Motor neuron (in vitro differentiated cells): ENCODE measurements at places on chromosomes 12 and 14. TPM values are rescaled to one million over a fixed set of nuclear protein-coding genes. Genes with fewer than 3 reads are reported as not detected.
A peak's percentile ranks its signal among the peaks of the same experiment; 100 is the strongest.

The SMIM41 gene
- not detected in 2 replicates for total RNA-seq

The TPPP2 gene
- total RNA-seq: 0.38 and 0.41 TPM in 2 replicates

The TBX5 gene
- 0.23 and 0.56 TPM in 2 replicates for total RNA-seq

The ACAD10 gene
- 19.7 and 23.1 TPM in 2 replicates for total RNA-seq

The TBC1D30 gene
- total RNA-seq: 15.8 and 16.7 TPM in 2 replicates

- no peak for ATAC-seq
Measured at GRCh38 chr12:69097619-69098368, 141.6 kb upstream of the CPSF6 start.

- ATAC-seq: peak; percentile 93
Measured at GRCh38 chr12:132710405-132711079, at the start of gene PGAM5. Gene PGAM5, plus strand, starts transcription at chr12:132710842. Its CDS starts 35 bp downstream, at chr12:132710877.

DNA sequence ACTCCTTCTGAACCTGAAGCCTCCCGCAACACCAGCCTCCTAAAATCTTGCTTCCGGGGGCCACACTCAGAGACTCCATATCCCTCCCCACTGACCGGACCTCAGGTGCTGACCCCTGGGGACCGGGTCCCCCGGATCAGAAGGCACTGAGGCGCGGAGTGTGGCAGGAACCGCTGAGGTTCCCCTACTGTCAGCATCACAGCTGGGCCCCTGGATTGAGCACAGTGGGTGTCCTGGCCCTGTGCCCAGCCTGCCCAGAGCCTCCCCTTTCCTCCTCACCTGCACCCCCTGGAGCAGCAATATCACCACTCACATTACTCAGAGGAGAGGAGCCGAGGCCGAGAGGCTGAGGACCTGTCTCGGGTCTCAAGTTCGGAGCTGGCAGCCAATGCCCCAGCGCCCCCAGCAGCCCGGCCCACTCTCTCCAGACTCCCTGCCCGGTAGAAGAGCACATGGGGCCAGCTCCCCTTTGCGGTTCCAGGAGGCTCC lies 101.2 kb upstream of the EIF5 start:
- no peak for ATAC-seq

DNA sequence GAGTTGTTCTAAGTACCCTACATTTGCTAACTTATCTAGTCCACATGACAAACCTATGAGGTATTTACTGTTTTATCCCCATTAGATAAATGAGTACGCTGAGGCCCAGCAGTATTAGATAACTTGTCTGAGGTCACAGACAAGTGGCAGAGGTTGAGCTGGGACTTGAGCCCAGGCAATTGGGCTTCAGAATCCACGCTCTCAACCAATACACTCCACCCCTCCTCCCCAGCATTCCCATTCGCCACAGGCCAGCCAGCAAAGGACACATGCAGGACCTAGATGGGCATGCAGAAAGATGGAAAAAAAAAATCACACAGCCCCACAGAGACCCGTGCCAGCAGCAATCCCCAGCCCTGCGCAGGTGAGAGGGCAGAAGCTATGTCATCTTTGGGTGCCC lies 12.4 kb downstream of the HDAC7 start:
- ATAC-seq: no peak

DNA sequence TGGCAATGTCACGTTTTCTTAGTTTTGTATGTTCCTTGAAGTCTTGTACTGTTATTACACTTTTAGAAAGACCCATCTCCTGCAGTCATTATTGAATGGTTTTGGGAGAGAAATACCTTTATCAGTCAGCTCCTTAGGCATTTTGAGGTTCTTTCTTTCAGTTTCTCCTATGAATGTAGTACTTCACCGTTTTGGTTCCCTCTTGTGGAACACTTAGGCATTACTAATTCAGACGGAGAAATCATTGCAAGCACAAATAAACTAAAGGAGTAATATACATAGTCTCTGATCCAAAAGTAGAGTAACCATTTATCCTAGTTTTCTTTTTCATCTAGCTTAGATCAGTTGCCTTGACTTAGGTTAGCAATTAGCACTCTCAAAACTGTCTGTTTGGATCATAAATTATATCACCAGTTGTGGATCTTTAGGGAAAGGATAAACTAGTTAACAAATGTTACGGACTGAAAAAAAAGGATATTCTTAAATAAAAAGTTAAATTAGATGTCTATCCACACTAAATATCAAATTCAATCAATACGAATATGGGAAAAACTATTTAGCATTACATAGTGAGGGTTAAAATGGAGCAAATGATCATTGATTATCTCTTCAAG lies 1538.3 kb upstream of the SEL1L start:
- no peak for ATAC-seq

DNA sequence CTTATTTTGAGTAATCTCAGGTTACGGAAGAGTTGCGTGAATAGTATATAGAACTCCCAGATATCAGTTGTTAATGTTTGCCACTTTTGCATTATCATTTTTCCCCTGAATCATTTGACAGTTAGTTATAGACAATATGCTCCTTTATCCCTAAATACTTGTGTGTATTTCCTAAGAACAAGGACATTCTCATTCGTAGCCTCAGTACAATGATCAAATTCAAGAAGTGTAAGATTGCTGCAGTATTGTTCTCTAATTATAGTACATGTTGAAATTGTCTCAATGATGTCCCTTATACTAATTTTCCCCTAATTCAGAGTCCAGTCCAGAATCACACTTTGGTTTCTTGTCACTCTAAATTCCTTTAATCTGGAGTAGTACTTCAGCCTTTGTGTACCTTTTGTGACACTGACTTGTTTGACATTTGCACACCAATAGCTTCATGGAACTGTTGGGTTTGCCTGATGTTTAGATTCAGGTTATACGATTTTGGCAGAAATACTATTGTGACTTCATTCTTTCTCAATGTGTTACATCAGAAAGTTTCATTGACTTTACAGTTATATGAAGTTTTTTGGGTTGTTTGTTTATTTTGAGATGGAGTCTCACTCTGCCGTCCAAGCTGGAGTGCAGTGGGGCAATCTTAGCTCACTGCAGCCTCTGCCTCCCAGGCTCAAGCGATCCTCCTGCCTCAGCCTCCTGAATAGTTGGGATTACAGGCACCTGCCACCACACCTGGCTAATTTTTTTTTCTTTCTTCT lies 13.1 kb downstream of the DYNC1H1 start:
- ATAC-seq: no peak

GRCh38 chr12:132083614-132083940 lies 60.5 kb downstream of the DDX51 start:
- peak; percentile 1 for ATAC-seq

DNA sequence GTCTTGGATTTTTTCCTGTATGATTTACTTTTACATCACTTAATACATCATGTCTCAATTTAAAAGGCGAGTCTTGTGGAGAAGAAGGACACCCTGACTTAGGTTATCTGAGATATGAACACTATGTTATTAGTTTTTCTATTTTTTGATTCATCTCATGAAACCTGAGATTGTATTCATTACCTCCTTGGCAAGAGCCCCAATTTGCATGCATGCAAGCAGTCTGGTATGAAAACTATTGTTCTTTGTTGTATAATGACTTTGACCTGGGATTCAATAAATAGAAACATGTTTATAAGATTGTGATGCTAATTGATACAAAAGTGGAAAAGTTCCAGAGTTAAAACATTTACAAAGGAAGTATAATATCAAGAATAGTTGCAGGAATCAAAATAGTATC lies 576.1 kb downstream of the NOVA1 start:
- ATAC-seq: no peak

DNA sequence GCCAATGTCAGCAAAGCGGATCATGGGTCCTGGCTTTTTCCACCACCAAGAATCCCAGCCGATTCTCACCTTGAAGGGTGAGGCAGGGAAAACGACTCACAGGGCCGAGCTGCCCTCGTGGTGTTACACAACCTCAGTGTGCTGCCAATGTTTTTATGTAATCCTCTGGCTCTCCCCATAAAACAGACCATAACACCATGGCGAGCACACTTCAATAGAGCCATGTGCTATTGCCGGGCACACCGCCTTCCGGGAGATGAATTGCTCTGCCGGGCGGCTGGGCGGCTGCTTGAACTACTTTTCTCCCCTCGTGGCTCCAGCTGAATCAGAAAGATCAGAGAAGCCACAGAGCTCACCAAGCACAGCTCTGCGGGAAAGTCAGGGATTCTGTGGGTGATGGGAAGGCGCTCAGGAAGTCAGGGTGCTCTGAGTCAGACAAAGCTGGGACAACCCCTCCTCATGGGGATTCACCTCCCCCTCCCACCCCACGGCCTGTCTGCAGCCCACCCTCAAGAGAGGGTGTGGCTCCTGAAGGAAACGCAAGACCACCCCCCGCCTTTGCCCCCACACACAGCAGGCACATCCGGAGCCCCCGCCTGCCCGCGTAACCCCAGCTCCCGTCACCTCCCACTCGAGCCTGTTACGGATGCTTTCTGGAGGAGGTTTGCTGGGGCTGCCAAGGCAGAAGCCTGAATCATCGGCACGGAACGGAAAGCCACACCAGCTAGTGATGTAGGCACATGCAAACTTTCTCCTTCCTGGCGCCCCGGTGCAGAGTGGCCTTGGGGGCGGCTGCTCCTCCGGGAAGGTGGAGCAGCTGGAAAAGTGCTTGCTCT lies 1.8 kb downstream of the GALNT9 start:
- no peak for ATAC-seq

DNA sequence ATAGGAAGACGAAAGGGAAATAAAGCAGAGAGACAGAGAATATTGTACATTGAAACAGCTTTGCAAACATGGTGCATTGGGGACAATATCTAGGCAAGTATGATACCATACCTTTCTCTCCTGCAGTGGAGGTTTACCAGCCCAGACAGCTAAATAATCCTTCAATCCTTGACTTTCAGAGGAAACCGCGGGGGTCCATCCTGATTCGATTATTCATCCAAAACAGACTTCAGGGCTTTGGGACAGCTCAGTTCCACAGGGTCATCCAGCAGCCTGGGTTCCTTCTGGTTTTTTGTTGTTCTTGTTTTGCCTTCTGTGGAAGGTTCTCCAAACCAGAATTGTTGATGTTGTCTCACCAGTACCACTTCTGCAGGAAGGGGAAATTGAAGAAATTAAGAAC lies 81.5 kb downstream of the LGR5 start:
- ATAC-seq: no peak

DNA sequence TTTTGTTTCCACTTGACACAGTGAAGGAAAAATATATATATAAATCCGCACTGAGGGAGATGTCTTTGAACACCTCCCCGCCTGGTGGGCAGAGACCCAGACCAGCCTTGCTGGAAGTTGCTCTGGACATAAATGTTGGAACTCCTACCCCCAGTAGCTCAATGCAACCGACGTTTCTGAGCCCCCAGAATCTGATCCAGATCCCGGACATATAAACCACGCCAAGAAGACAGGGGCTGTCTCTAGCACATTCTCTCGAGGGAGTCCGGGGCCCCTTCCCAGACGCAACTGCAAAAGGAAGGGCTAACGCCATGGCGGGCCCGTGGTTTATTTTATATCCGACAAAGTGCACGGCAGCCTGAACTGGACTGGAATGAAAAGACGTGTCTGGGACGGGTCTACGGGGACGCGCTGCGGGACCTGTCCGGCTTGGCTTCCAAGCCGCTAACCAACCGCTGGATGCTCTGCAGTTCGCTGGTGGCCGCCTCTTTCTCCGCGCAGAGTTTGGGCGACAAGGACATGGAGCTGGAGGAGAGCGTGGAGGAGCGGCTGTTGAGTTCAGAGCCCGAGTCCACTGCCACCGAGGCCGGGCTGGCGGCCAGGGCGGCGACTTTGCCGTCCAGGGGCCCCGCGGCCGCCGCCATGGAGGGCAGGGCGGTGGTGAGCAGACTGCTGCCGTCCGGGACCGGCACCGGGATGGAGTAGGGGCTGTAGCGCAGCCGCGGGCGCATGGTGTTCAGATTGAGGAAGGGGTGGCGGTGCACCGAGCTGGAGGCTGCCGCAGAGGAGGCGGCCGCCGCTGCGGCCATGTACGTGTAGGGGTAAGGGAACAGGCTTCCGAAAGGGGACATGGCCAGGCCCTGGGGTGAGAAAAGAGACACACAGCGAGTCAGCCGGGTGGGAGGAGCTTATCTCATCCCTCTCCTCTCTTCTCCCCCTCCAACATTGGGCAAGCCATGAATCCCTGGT lies 12.2 kb downstream of the TBX3 start:
- ATAC-seq: no peak

DNA sequence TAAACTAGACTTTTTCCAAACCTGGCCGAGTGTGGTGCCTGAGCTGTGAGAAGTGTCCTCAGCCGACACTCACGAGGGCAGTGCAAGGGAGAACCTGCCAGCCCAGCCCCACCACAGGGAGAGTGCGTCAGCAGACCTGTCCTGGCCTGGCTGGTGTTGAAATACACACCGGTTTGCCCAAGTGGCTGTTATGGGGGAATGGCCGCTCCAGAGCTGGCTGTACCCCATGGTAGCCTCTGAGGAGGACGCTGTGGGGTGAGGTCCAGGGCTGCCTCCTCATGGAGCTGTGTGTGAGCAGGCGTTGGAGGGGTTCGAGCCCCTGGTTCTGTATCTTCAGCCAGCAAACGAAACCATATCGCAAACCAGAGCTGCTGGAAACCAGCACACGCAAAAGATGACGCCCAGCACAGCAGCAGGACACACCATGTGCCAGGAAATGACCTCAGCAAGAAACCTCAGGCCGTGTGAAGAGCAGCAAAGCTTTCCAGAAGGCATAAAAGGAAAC lies 9.4 kb downstream of the ANKRD9 start:
- peak; percentile 21 for ATAC-seq

DNA sequence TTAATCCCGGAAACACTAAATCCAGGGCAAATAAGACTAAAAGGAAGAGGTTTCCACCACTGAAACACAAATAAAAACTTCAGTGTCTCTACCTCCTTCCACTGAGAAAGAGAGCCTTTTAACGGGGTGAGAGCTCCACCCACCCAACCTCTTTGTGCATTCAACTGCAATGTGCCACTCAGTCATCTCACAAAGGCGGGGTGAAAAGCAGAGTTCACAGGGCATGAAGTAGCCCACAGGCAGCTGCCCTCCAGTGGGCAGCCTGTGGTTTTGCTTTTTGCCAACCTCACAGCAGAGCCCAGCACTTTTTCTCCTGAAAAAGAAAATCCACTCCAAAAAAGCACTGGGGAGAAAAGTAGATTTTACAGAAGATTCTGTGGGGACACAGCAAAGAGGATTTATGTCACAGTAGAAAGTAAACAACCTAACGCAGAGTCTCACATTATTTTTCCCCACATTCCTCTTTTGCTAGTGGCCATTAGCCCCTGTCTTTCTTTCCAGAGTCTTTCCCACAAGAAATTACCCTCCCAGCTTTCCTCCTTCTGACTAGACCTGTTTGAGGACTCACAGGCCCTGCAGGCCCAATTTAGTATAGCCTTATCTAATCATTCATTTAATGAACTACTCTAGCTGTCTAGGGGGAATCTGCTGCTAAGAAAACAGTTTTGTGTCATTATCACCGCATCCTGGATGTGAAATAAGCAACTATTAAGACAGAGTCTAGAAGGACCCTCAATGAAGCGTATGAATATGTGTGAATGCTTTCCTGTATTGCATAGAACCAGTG lies 753.8 kb upstream of the FOXG1 start:
- peak; percentile 49 for ATAC-seq
